ENCODE measurements at places on chromosomes 13 and 19.

- DNase-seq, result no peak
Observed at GRCh38 chr13:113061796-113062425, 43.7 kb upstream of the F7 start.

GRCh38 chr13:99758460-99759162 is 213.0 kb downstream of the ZIC5 start:
- DNase-seq, result no peak

DNA sequence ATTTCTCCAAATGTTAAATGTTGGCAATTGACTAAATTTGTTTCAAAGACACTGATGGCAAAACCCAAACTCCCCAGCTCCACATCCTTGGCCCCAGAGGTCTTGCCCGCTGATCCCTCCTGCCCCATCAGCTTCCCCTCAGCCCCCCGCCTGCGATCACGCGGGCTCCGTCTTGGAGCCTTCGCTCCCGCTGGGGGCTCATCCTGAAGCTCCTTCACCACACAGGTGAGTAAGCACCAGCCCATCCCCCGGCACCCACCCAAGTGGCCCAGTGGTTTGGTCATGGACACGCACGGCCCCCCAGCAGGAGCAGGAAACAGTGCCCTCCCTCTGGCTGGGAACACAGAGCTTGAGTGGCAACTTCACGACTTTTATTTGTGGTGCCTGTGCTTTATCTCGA is 14.9 kb downstream of the EPS8L1 start:
- no peak for DNase-seq

GRCh38 chr19:57037556-57037955 is 82.2 kb upstream of the USP29 start:
- DNase-seq, result no peak

DNA sequence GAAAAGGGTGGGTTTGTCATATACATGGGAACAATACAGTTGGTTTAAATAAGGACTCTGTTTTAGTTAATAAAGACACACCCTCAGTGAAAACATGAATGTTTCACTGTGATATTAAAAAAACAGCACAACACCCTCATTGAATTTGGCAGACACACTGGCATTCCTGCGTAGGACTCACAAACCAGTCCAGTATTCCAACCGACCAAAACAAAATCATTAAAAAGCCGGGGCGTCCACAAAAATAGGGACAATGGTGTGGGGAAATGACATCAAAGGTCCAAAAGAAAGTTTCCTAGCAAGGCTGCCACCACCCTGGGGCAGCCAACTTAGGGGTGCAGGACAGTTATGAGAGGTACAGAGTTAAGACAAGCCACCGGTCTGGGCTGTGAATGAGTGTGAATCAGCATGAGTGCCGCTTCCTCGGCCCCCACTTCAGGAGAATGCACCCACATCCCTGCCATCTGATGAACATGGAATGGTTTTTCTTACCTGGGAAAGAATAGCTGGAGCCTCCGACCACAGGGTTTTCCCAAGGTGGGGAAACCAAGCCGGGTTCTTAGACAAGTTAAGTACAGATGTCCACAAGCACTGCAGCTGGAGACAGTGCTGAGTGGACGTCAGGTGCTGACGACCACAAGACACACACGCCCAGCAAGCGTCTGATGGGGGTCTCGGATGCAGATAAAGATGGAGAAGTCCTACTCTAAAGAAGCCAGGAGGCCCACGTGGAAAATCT is 73.3 kb downstream of the KLF2 start:
- no peak for DNase-seq

Measured in M059J (cell line).